ENCODE measurements at places on chromosomes 2 and 18.

DNA sequence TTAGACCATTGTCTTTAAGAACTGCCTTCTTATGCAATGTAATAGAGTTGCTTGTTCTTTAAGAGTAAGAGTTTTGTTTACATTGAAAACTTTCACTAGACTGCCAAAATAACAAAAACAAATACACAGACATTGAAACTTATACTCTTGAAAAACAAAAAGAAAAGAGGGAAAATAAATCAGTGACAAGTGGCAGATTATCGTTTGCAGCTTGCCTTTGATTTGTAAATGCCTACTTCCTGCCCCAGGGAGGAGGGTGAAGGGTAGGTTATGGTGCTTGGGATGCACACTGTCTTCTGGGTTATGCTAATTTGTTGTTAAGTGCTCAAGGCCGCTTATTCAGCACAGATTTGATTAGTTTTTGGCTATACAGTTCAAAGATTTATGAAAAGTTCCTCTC, 198.7 kb downstream of the TGIF1 start:
- DNase-seq, result no peak

GRCh38 chr2:174389542-174389941, 6.0 kb upstream of the SCRN3 start:
- DNase-seq, result no peak

DNA sequence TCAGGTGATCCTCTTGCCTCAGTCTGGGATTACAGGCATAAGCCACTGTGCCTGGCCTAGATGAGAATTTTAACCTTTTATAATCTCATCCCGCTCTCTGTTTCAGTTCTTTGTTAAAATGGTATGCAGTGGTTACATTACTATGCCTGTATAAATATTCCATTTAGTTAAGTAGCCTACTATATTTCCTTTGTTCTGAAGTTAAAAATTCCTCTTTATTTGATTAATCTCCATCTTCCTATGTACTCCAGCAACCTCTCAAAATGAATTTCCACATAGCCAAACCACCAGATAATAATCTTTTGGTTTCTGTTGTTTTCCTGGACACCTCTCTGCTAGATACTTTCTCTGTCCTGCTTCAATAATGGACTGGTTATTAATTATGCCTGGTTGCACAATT, 15.8 kb downstream of the RAB10 start:
- no peak for DNase-seq

DNA sequence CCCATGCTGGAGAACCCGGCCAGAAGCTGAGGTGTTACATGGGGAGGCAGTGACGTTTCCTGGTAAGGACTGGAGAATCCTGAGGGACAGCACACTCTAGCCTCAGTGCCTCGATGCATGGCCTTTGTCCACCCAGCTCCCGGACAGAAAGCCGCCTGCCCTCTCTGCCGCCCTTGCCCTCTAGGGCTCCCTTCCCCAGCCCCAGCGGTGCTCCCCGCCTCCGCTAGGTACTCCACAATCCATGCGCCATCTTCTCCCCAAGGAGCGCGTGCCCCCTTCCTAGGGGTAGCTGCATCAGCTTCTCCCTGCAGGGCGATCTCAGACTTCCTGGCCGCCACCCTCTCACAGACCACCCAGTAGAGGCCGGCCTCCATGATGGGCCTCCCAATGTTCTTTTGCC, 251.6 kb downstream of the TWIST2 start:
- no peak for DNase-seq

GRCh38 chr2:219591091-219591490, 6.6 kb upstream of the STK11IP start:
- DNase-seq, result no peak

DNA sequence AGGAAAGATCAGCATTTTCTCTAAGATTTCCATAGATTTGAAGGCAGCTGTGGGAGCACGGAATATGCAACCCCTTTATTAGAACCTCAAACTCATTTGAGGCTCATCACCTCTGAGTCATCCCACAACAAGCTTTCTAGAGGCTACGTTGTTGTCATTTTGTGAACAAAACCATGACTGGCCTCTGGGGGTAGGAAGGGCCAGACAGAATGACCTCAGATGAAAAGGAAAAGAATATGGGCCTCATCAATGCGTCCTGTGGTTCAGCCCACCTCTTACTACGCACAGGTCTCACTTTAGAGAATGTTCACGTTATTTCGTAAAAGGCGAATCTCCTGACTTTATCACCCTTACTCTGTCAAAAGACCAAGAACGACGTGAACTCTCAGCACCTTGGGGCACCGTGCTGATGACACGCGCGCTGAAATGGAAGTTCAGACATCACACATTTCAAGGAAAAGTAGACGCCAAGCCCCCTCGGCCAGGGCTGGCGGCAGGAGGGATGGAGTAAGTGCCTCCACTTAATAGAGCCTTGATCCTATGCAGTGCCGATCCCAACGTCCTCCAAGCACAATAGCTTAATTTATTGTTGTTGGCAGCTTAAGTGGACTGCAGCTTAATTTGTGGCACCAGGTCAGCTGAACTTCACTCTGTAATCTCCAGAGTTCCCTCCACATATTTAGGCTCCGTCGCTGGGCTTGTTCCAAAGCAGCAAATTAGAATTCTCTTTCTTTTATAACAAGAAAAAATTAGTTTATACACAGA, 208.3 kb downstream of the EIPR1 start:
- DNase-seq, result no peak

GRCh38 chr2:191917967-191918651, 71.2 kb upstream of the CAVIN2 start:
- no peak for DNase-seq

DNA sequence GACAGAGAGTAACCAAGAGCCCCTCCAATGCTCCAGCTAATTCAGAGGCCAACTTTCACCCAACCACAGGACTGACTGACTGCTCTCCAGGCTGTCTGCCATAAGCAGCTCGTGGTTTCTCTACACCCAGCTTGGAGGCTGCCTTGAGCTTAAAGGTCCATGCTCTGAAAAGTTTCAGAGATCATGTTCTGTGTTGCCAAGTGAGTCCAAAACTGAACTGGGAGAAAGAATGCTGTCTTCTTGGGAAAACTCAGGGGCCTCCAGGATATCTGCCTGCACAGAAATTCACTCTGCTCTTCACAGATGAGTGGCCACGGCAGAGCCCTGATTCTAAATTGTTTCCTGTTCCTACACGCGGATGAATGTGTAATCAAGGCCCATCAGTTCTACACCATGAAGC, 51.1 kb downstream of the LPIN2 start:
- no peak for DNase-seq

DNA sequence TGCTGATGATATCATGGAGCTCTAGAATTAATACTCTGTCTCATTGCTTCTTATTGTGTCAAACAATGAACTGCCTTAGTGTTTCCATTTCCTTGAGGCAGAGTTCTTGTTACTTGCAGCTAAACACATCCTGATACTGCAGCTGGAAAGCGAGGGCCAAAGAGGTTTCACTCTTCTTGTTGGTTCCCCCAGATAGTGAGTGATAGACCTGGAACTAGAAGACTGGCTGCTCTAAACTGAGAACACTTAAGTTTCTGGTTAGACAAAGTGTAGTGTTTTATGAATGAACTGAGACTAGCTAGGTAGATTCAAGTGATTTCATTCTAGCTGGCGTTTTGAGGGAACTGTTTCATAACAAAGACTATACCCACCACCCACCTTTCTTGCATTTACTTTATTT, 321.7 kb downstream of the TXNL1 start:
- DNase-seq, result no peak

DNA sequence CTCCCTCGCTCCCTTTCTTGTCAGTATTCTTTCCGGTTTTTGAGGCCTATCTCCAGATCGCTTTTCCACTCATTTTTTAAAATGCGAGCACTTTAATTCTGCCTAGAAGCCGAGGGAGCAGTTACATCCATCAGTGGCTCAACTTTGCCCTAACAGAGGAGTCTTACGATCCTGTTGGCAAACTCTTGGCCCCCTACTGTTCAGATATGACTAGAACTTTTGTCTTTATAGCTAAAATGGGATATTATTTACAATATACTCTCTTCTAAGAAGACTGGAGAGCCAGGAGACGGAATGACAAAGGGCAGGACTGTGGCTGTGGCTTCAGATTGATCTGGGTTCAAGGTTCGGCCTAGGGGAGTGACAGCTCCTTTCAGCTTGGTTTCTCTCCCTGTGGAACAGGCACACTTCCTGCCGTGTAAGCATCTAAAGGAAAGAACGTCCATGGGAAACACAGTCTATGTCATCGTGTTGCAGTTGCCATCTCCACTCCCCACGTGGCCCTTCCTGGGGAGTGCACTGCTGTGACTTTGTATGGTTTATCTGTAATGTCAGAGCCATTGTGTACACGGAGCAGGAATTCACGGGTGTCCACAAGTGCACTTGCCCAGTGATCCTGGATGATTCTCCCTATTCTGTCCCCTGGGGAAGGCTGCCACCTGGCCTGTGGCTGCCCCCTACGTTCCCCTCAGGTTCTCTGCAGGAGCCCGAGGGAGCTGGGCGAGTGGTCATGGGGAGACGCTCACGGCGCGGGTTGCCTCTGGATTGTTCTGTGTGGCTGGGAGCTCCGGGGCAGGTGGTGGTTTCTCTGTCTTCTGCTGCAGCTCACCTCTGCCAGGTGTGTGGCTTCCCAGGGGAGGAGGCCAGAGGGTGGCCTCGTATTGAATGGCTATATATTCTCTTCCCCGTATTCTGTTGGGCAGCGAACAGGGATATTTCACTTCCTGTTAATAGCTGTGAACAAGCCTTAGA, 222.0 kb downstream of the LDLRAD4 start:
- DNase-seq, result no peak

- no peak for DNase-seq
Observed at GRCh38 chr2:20196657-20197161, 28.2 kb downstream of the SDC1 start.

- no peak for DNase-seq
Observed at GRCh38 chr2:169464466-169464865, 14.8 kb upstream of the BBS5 start.

DNA sequence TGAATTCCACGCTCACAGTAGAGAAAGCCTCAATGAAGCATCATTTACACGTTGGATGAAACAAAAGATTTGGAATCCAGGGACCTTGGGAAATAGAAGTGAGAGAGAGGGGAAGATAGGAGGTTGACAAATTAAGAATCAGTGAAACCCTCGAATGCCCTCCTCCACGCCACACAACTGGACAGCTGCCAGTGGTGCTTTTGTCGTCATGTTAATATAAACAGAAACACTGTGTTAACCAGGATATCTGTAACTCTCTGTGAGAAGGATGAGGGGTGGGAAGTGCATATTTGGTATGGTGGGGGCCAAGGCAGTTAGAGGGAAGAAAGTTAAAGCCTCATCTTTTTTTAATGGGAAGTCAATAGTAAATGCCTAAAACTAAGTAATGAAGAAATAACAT, 108.7 kb downstream of the GFPT1 start:
- no peak for DNase-seq

DNA sequence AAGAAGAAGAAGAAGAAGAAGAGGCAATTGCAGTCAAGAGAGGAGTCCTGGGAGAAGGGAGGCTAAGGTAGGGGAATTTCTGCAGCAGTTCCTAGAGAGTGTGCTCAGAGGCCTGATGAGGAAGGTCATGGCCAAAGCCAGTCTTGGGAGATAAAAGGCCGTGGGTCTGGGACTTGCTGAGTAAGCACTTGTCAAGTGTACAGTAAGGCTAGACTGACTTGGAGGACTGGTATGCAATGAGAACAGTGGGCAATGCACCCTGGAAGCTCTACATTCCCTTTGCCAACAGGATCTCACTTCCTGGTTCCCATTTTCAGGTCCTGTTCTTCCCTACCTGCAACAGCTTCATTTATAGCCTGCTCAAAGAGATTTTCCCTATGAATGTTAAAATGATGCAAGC, 28.6 kb upstream of the CYP26B1 start:
- no peak for DNase-seq

DNA sequence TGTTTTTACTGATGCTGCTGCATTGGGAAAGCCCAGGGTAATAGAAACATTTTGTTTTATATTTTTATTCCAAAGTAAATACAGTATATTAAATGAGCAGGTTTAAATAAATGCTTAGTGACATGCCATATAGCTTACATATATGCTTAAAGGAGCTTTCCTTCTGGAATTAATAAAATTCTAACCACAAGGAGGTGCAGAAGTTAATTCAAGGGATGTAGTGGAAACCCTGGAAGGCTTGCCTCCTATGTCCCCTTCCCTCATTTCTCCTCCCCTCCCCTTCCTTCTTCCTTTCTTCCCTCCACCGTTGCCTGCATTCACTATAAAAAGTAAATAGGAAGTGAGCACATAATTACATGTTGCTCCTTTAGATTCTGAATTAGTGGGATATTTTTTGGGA, 96.3 kb downstream of the UBE2E3 start:
- no peak for DNase-seq

- no peak for DNase-seq
Observed at GRCh38 chr2:65716698-65717097, 284.3 kb upstream of the SPRED2 start.

GRCh38 chr2:235496239-235496621, 2.4 kb downstream of the AGAP1 start:
- DNase-seq, result no peak

- no peak for DNase-seq
Observed at GRCh38 chr2:216632952-216633615, at the start of gene IGFBP2. TSS of gene IGFBP2 (plus strand) at chr2:216633420. CDS start at chr2:216633524, 104 bp downstream.

- DNase-seq, result no peak
Observed at GRCh38 chr18:3132700-3133099, 87.1 kb downstream of the MYOM1 start.

DNA sequence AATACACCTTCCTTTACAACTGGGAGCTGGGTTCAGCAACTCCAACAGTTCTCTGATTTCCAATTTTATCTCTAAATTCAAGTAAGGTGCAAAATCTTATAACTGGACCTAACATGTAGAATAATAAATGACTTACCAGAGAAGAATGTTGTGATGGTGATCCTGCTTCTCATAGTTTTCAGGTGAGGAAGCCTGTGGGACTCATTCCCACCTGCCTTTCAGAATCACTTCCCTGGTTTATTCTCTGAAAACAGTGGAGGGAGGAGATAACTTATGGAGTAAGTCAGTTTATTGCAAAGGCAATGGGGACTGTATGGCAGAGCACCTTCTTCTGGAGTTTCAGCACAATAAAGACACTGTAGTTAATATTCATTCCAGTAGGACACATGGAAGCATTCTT, 1188.2 kb upstream of the FAM98A start:
- no peak for DNase-seq

GRCh38 chr2:207390302-207391095, 139.3 kb upstream of the CREB1 start:
- DNase-seq, result no peak

DNA sequence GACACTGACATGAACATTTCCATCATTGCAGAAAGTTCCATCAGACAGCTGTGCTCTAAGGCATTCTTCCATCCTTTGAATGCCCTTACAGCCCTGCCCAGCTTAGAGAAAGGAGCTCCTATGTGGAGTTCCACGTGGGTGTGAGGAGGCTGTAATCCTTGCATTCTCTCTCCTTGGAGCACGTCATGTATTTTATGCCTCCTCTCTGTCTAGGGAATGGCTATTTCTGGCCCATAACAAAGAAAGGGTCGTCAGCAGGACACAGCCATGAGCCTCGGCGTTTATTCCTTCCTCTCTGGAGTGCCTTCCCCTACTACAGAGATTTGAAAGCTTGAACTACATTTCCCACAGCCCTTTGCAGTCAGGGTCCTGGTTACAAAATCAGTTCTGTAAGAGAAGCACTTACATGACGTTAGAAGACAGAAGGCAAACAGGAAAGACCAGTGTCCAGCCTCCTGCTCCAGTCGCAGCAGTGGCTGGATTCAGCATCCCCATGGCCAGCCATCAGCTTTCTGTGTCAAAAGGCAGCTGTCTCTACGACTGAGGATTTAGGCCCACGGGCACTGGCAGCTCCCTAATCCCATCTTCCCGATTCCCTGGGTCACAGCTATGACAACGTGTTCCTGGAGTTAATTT, 234.9 kb downstream of the TFCP2L1 start:
- DNase-seq, result no peak

- no peak for DNase-seq
Observed at GRCh38 chr2:200466425-200467418, 43.1 kb downstream of the KCTD18 start.

GRCh38 chr2:121709776-121710469, 26.8 kb downstream of the NIFK start:
- DNase-seq, result no peak

All from activated naive CD4-positive, alpha-beta T cell (primary cell).